ENCODE measurements at places on chromosomes 7 and 10.

- no peak for DNase-seq
These were observed 178.2 kb downstream of the AKR1D1 start for GRCh38 chr7:138254444-138254843.

DNA sequence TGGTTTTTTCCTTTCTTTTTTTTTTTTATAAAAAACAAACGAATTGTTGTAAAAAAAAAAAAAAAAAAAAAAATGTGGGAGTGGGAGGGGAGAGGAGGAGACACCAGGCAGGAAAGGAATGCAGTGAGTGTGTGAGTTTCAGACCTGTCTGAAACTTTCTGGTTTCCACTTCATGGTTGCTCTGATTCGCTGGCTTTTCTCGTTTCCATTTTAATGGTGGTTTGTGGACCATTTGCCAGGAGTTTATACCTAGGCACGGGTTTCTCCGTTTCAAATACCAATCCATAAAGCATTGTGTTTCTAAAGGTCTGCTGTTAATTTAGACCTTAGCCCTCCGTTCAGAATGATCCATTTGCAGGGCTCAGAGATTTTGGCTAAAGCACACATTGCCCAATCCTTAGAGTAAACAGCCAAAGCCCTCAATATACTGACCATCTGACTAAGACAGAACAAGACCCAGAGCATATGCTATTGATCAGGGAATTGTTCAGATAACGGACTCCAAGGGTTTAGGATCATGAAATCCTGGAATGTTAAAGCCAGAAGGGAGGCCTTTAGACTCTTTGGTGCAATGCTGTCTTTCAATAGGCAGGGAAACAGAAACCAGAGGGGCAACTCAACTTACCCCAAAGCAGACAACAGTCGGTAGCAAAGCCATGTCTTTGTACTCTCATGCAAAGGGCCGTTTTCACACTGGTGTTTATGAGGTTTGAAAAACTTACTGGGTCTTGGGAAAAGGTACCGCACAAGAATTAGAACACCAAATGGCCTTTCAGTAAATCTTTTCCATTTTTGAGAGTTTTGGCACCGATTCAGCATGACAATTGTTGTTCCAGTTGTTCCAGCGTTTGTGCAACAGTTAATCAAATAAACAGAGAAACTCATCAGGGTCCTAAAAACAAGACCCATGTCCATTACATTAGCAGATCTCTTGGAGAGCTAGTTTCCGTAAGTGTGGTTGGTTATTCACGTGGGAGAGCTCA is 94.3 kb upstream of the AGBL3 start:
- DNase-seq, result peak; percentile 37

DNA sequence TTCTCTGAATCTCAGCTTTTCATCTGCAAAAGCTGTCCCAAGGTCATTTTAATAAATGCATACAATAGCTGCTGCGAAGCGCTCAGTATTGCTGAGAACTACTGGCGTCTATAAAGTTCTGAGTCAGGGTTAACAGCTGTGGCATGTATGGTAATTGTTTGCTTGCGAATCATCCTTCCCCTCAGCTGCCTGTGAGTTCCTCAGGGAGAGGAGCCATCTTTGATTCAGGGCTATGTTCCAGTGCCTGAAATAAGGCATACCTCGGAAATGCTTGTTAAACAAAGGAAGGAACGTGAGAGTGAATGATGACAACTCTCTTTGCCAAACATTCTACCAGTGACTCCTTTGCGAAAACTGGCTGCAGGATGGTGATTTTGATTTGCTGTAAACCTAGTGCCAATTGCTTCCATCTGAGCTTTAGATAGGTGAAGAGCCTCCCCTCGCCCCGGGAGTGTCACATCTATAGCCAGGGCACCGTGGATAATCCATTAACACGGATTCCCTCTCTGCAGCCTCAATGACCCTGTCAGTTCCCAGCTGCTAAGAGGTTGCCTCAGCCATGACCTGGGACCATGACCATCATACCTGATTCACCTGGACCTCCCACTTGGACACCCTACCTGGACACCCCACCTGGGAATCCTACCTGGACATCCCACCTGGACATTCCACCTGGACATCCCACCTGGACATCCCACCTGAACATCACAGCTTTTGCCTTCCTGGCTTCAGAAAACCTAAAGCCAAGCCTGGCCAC is 39.6 kb downstream of the GPRIN2 start:
- DNase-seq, result peak; percentile 96

DNA sequence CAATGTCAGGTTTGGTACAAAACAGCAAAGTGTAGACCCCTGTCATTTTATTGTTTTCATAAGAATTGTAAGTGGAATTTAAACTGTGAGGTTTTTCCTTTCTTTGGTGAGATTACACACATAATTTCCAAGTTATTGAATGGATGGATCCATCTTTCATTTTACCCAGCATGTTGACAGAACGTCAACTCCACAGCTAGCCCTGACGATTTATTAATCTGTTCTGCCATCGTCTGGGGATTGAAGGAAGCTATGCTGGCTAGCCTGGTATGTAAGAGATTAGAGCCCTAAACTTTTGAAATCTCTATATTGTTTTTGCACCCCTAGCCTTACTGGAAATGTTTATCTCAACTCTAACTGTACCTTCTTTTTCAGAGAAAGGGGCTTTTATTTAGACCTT is 8.6 kb downstream of the WNT16 start:
- no peak for DNase-seq

DNA sequence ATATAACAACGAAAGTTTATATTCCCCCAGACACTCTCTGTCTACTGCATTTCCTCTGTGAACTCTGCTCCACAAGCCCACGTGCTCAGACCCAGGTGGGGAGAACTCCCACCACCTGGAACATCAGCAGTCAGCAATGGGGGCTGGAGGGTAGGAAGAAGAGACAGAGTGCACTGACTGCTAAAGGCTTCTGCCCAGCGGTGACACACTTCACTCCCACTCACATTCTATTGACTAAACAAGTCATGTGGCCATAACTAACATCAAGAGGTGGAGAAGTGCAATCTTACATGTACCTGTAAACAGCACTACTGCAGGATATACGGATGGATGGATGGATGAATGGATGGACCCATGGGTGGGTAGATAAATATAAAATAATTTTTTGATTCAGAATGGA is 122.2 kb downstream of the MPP7 start:
- no peak for DNase-seq

GRCh38 chr10:11551916-11552602 is 59.4 kb downstream of the USP6NL start:
- DNase-seq, result peak; percentile 87

GRCh38 chr7:105580022-105580740 is 1.1 kb downstream of the EFCAB10 start:
- no peak for DNase-seq

DNA sequence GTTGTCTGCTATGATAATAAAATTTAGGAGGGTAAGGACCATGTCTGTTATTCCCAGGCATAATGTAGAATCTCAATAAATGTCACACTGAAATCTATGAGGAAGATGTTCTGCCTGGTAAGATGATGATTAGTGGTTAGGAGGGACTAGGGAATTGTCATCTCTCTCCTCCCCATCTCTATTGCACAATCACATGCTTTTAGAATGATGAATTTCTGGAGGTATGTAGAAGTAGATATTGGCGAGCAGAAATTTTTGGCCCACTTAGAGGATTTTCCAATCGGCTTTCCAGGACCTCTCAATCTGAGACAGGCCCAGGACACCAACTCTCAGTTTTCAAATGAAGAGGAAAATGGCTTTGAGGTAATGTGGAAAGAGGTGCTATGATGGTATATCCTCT is 2.0 kb upstream of the PITX3 start:
- peak; percentile 88 for DNase-seq

DNA sequence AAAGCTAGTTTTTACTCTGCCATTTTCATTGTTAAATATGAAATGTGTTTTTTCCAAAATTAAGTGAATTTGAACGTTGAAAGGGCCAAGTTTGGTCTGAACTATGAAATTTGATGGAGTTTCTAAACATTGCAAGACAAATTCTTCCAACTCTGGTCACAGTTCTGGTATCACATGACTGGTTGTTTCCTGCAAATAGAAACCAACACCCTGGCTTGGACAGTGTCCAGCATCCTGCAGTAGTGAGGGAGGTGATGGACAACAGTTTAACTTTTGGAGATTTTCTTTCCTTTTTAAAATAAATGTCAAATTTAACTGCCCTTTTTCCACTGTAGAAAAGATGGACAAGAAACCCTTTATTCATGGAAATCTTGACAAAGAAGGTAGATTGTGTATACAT is 54.8 kb upstream of the AGBL3 start:
- DNase-seq, result no peak

GRCh38 chr7:135665042-135665441 is 2.7 kb downstream of the STMP1 start:
- DNase-seq, result no peak

GRCh38 chr7:69825113-69825972 is 227.1 kb downstream of the AUTS2 start:
- no peak for DNase-seq

GRCh38 chr10:132482090-132482800 is 55.3 kb upstream of the INPP5A start:
- peak; percentile 80 for DNase-seq

GRCh38 chr10:79405221-79405994 is 40.0 kb downstream of the ZCCHC24 start:
- no peak for DNase-seq

DNA sequence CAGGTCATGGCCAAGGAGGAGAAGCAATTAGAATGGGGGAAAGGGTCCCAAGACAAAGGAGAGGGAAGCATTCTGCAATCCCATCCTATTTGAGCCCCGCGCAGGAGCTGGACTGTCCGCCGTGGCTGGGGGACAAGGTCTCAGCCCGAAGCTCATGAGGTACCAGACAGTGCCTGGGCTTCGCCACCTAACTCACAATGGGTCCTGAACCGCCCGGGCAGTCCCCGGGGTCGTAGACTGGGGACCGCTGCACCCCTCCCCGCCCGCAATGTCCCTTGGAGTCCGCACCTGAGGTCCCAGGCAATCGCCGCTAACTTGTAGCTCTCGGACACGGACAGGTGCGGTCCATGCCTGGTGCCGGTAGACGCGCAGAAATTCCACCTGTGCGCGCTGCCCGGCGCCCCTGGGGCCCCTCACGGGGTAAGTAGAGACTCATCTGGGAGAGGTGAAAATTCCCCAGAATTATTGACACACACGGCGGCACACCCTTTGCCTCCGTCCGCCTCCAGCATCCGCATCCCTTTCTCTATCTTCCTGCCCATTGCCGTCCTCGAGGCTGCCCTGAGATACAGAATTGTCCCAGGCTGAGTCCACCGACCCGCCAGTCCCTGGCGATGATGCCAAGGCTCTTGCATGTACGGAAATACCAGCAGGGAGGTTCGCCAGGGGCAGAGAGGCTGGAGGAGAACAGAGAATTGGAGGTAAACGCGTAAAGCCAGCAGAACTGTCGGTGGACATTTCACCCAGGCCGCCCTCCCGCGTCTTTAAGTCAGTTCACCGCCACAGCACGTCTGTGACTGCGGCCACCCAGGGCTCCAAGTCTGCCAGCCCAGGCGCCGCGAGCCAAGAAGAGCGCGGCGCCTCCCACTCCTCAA is 1.8 kb downstream of the CHRM2 start:
- DNase-seq, result no peak

GRCh38 chr10:97120370-97120769 is 65.4 kb downstream of the SLIT1 start:
- no peak for DNase-seq

- DNase-seq, result no peak
These were observed 26.1 kb downstream of the KLRG2 start for GRCh38 chr7:139457153-139457946.

Data from HFFc6 (cell line).